ENCODE measurements at places on chromosomes 1 and 21. TPM values are rescaled to one million over a fixed set of nuclear protein-coding genes. Genes with fewer than 3 reads are reported as not detected.

DNA sequence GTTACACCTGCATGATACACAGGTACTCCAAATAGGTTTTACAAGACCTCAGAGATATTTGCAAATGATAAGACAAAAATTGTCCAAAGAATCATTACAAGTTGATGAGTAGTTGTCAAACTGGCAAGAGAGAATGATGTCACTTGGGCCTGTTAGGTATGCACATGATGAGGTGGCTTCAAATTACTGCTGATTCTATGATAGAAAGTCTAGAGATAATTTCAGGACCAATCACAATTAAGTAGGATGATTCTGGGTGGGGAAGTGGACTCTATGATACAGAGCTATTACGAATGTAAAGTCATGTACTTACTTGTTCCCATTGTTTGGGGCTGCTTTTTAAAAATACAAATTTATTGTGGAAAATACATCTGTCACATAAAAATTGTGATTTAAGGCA lies 5.2 kb upstream of the SPRR1B start:
- no peaks in the 10 kb centered on the region for H3K4me1 ChIP-seq
- DNase-seq: no peak
- H3K27me3 ChIP-seq: no peaks in the 10 kb centered on the region
- H3K36me3 ChIP-seq: no peaks in the 10 kb centered on the region
- H3K27ac ChIP-seq: no peak overlapping the region
- no peak overlapping the region for H3K4me3 ChIP-seq

DNA sequence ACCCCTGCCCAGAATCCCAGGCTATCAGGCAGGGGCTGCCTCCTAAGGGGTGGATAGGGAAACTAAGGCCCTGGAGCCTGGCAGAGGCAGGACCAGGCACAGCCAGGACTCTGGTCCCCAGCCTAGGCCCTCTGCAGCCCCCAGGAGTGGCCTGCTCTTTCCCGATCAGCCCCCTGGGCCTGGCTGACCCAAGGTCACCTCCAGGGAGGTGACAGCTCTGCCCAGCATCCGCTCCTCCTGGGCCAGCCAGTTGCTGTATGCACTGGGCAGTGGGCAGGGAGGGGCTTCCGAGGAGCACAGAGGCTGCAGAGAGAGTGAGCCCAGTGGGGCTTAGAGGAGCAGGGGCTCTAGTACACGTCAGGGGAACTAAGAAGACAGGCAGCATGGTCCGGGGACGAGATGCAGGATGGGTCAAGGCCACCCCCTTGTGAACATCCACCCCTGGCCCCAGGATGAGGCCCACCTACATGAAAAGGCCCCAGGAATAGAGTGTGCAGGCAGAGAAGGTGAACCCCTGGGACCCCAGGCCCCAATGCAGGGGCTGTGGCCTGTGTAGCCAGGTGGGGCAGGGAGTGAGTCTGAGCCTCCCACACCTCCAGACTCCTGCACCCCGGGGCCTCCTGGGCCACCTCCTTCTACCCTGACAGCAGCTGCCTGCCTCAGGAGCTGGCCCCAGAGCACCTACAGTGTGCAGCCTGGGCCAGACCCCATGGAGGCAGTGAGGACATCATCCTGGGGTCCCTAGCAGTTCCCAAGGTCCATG lies 32.8 kb downstream of the WNT9A start:
- H3K27me3 ChIP-seq: no peaks in the 10 kb centered on the region
- DNase-seq: no peak
- H3K36me3 ChIP-seq: no peaks in the 10 kb centered on the region
- no peak overlapping the region for H3K4me3 ChIP-seq
- H3K4me1 ChIP-seq: no peaks in the 10 kb centered on the region
- H3K27ac ChIP-seq: no peak overlapping the region

- H3K27me3 ChIP-seq: no peaks in the 10 kb centered on the region
- no peak overlapping the region for H3K4me3 ChIP-seq
- no peaks in the 10 kb centered on the region for H3K36me3 ChIP-seq
- no peak overlapping the region for H3K27ac ChIP-seq
- no peaks in the 10 kb centered on the region for H3K4me1 ChIP-seq
- DNase-seq: no peak
Observed at GRCh38 chr1:165073185-165074007, 283.1 kb downstream of the LMX1A start.

- no peaks in the 10 kb centered on the region for H3K36me3 ChIP-seq
- DNase-seq: no peak
- H3K27me3 ChIP-seq: no peaks in the 10 kb centered on the region
Observed at GRCh38 chr21:16305686-16306085, 575.9 kb downstream of the USP25 start.

The SLC25A34 gene
- 16.0 TPM for total RNA-seq

All from colonic mucosa (tissue), 4 donors.